Right ventricle myocardium inferior (tissue), 1 donor: ENCODE measurements at places on chromosomes 2 and 18. TPM values are rescaled to one million over a fixed set of nuclear protein-coding genes. Genes with fewer than 3 reads are reported as not detected.

The REEP1 gene
- 23.6 TPM for total RNA-seq

The TYMS gene
- total RNA-seq, result 6.0 TPM

The GPR35 gene
- 2.2 TPM for total RNA-seq

The DSEL gene
- 2.1 TPM for total RNA-seq

The RAB6D gene
- not detected for total RNA-seq

The POTEI gene
- total RNA-seq, result not detected

The SLC4A5 gene
- 1.1 TPM for total RNA-seq

The CHRND gene
- total RNA-seq, result not detected

The SLC9A4 gene
- total RNA-seq, result not detected

The ITPRID2 gene
- 64.5 TPM for total RNA-seq

The LHCGR gene
- total RNA-seq, result 0.11 TPM
